SK-N-DZ (cell line): ENCODE measurements at places on chromosomes 7 and 10.

GRCh38 chr10:120650705-120651399, 193.8 kb downstream of the PLPP4 start:
- DNase-seq: no peak

DNA sequence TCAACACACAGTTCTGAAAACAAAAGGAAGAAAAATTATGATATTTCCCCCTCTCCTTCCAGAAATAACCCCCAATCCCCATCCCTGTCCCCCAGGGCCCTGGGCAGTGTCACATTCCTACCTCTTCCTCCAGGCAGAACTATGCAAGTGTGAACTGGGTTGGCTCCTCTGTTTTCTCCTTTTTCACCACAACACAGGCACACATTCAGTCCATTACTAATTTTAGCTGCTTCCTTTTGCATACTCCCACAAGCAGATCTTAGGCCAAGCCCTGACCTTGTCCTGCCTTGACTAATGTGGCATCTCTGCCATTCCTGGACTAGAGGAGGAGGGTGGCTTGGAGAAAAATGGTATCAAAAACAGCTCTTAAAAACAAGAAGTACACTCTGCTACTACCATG, 208.1 kb downstream of the HDAC9 start:
- DNase-seq: no peak

DNA sequence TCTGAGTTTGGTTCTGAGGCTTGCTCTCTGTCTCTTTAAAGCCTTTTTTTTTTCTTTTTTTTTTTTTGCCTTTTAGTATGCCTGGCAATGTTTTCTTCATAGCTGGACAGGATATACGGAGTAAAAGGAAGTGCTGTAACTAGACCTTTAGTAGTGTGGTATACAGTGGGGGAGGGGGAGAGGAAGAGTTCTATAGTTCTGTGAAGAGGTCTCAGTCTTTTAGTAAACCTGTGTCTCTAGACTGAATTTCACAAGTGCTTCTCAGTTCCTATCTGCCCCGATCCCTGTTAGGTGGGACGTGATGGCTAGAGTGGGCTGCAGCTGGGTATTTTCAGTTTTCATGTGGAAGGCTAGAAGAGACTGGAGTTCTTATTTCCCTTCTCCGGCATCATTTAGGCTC, 3.1 kb upstream of the ABCC2 start:
- DNase-seq: no peak

- DNase-seq: no peak
These were observed 656.5 kb upstream of the COBL start for GRCh38 chr7:51973071-51973470.

GRCh38 chr7:140122965-140123364, 53.8 kb downstream of the KDM7A start:
- DNase-seq: no peak

- DNase-seq: no peak
These were observed 905.2 kb upstream of the ZNF722 start for GRCh38 chr7:63093481-63093880.

- no peak for DNase-seq
These were observed 230.0 kb upstream of the HABP2 start for GRCh38 chr10:113322843-113323242.

DNA sequence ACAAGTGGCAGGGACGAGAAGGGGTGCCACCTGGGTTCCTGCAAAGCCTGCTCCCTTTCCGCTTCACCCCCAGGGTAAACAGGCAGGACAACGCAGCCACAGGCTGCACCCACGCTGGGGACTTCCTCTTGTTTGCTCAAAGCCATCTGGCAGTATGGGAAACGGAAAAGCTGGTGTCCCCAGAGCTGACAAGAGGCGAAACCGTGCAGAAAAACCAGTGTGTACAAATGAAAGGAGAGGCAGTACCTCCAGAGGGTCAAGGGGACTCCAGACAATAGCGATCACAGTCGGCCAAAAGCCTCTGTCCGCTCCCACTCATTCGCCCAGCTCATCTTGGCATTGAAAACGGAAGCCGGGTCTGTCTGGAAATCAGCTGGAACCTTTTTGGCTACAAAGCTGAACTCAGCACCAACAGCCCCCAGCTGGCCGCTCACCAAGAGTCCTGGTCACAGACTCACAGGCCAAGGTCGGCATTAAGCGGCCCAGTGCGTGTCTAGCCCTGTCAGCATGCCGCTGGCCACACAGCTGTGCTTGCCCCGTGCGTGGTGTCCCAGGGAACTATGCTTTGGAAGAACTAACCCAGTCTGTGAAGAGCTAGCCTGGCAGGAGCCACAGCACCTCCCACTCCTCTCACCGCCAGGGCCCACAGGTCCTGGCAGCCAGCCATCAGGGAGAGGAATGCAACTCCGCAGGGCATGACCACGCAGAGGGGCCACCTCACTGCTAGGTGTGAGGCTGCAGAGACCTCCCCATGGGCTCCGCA, 10.4 kb downstream of the TNS3 start:
- no peak for DNase-seq

DNA sequence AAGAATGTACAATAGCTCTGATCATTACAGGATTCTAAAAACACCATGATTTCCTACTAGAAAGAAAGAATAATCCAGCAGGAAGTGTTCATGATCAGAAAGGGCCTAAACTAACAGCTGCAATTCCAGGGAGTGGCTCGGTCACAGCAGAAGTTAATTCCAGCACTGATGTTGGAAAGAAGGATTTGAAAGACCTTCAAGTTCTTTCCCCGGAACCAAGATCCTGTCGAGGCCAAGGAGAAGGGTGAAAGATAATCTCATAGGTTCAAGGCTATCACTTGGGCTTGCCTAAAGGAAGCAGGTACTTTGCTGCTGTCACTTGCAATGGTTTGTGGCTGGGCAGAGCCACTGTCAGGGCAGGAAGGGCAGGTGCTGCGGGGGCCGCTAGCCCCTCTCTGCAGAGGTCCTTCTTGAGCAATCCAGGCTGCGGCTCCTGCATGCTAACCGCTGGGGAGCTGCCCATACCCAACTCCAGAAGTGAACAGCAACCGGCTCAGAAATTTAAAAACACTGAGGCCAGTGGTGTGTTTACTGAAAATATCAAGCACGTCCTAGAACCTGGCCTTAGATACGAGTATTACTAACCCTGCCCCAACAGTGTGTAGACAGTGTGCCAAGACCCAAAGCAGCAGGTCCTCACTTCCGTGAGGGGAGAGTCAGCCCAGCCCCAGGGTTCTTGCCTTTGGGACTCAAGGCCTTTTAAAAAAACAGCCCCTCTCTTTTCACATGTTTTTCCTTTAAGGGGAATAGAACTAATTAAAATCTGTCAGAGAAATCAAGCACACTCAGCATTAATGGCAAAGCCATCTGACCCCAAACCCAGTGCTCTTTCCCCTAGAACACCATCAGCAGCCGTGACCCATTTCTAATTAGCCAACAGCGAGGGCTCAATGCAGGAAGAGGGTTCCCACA, 76.8 kb downstream of the VIPR2 start:
- no peak for DNase-seq

DNA sequence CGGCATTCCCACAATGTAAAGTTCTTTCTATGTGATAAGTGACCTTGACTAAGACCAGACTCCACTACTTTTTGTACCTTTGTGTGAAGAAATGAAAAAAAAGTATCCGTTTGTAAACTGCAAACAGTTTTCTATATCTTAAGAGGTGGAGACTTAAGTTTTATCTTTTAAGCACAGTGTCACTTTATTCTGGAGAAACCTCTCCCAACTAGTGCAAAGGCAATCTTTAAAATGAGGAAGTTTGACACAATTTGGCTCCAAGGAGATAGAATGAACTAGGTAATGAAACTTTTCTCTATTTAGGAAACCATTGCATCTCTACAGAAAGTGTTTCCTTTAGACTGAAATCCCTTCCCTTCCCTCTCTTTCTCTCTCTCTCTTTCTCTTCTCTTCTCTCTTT, 122.9 kb downstream of the SAMD9 start:
- no peak for DNase-seq

DNA sequence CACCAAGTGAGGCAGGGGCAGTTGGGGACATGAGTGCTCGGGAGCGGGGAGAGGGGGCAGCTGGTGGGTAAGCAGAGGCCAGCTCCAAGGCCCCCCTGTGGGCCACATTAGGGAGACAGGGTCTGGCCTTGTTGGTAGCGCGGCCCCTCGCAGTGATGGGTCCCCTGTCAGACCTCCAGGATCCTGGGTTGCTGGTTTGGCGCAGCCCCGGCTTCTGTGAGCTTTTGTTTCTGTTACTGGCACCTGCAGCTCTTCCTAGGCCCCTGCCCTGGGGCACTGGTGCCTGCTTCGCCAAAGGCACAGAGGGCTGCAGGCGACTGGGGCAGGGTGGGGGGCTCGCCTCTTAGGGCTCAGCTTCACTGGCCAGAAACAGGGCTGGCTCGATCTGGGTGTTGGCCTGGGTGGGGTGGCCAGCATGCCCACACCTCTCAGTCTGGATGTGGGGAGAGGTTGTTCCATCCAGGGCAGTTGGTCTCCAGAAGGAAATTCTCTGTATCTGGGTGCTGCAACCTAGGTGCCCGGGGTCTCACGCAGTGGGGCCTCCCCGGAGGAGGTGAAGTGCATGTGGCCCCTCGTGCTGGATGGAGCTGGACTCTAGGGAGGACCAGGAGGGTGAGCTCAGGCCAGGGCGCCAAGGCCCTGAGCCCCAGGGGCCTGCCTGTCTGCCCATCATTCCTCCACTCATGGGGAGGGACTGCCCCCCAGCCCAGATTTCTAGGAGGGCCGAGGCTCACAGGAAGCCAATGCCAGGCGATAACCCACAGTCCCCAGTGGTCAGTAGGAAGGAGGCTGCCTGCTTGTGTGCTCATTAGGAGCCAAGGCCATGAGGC, 138.6 kb downstream of the LHPP start:
- DNase-seq: no peak

DNA sequence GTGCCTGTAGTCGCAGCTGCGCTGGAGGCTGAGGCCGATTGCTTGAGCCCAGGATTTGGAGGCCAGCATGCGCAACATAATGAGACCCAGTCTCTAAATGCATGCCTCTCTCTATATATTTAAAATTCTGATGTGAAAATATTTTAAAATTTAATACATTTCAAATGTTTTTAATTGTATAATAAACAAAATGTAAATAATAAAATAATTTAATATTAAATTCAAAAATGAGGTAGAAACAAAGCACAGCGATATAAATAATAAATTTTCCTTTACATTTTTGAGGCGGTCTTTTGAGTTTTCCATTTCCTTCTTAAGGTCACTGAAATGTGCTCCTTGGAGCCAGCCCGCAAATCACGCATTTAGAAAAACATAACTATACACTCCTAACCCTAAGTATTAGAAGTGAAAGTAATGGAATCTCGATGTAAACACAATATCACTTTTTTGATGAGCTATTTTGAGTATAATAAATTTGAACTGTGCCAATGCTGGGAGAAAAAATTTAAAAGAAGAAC, 523 bp upstream of the CDK1 start:
- DNase-seq: peak; percentile 25

- no peak for DNase-seq
These were observed 599.0 kb upstream of the LRRTM3 start for GRCh38 chr10:66326876-66327275.

DNA sequence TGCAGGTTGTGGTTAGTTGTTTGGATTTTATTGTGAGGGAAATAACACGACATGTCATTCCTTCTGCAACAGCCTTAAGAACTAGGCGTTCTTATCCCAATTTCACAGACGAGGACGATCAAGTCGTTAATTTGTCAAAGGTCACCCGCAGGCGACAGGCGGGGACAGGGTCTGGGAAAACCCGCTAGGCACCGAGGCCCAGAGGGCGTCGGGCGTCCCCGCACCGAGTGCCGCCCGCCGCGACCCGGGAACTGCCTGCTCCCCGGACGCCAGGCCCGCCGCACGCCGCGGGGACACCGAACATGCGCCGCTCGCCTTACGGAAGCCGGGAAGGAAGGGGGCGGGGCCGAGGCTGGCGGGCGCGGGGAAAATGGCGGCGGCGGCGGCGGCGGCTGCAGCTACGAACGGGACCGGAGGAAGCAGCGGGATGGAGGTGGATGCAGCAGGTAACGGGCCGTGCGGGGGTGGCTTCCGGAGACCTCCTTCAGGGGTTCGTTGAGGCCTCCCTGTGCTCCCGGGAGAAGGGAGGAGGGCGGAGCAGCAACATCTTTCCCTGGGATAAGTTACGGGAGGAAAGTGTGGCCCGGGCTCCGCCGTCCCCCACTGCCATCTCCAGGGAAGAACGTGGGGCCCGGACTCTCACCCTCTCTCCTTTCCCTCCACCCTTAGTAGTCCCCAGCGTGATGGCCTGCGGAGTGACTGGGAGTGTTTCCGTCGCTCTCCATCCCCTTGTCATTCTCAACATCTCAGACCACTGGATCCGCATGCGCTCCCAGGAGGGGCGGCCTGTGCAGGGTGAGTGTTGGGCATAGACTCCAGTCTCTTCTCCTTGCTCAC, at the start of gene COPS6:
Gene COPS6, plus strand, starts transcription at position 349 of the 837 bp plus-strand sequence. Its CDS starts 22 bp downstream, at position 371.
- DNase-seq: peak; percentile 74

DNA sequence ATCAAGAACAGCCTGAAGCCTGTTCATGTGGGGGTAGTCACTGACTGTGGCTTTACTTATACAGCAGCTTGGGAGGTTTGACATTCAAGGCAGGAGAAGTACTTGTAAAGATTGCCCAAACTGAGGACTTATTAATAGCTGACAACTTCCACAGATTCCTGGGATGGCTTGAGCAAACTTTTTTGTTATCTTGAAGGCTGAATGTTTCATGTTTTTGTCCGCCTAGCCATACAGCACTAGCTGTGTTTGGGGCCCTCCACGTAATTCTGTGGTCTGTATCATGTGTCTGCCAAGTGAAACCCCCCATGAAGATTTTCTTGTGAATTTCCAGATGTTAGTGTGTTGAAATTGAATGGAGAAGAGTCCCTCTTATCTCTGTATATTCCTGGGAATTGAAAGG, 38.6 kb downstream of the FAS start:
- no peak for DNase-seq

GRCh38 chr7:76202666-76203030, 952 bp downstream of the SRRM3 start:
- peak; percentile 75 for DNase-seq

GRCh38 chr10:2011106-2011716, 273.9 kb upstream of the ADARB2 start:
- DNase-seq: no peak

DNA sequence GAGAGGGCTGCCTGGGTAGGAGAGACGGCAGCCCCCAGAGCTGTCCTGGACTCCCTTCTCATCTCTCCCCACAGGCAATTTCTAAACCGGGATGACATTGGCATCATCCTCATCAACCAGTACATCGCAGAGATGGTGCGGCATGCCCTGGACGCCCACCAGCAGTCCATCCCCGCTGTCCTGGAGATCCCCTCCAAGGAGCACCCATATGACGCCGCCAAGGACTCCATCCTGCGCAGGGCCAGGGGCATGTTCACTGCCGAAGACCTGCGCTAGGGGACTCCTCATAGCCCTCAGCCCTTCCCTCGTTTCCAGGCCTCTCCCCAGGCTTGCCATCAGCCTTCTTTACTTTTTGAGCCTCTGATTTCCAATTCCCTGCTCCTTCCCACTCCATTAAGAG, 2.6 kb downstream of the ATP6V1F start:
- no peak for DNase-seq

DNA sequence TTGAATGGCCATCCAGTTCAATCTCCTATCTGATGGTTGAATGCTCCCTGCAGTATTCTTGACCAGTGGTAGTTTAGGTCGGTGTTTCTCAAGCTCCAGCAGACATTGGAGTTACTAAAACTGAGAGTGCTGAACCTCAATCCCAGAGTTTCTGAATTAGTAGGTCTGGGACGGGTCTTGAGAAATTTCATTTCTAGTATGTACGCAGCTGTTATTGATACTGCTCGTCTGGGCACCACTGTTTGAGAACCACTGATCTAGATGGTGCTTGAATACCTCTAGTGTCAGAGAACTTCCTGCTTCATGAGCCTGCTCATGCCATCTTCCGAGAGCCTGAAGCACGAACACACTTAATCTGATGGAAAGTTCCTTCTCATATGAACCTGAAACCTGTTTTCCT, 99.4 kb upstream of the CREB5 start:
- no peak for DNase-seq
